ENCODE measurements at places on chromosomes 1 and 21.

- peak; percentile 22 for DNase-seq
Measured at GRCh38 chr1:203593723-203594122, 32.9 kb upstream of the ATP2B4 start.

GRCh38 chr1:81848880-81849682 is 48.3 kb downstream of the ADGRL2 start:
- DNase-seq: no peak

- DNase-seq: peak; percentile 86
Measured at GRCh38 chr1:183841950-183842794, 37.3 kb downstream of the RGL1 start.

- DNase-seq: no peak
Measured at GRCh38 chr1:86062453-86062852, 94.1 kb downstream of the COL24A1 start.

GRCh38 chr21:43779660-43780059 is 3.6 kb upstream of the CSTB start:
- DNase-seq: no peak

GRCh38 chr1:38305666-38306065 is 259.1 kb upstream of the POU3F1 start:
- no peak for DNase-seq
